ENCODE measurements at places on chromosomes 4 and X.
A peak's percentile ranks its signal among the peaks of the same experiment; 100 is the strongest.

- no peak for DNase-seq
Measured at GRCh38 chrX:88828011-88828410, 81.0 kb downstream of the CPXCR1 start.

DNA sequence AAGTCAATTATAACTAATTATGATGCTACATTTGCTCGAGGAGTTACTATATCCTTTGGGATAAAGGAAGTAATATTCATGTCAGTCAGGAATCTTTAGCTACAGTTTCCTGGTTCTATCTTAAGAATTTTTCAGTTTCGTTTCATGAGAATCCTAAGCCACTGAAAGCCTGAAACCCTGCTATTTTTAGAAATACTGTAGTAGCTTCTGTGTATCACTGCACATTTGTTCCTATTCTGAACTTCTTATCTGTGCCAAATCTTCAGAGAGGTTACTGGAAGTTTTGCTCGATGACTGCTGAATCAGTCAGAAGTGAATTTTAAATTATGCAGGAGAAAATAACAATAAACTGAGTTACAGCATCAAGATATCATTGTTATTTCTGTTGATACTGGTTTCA is 249.2 kb downstream of the TENM3 start:
- DNase-seq = no peak

DNA sequence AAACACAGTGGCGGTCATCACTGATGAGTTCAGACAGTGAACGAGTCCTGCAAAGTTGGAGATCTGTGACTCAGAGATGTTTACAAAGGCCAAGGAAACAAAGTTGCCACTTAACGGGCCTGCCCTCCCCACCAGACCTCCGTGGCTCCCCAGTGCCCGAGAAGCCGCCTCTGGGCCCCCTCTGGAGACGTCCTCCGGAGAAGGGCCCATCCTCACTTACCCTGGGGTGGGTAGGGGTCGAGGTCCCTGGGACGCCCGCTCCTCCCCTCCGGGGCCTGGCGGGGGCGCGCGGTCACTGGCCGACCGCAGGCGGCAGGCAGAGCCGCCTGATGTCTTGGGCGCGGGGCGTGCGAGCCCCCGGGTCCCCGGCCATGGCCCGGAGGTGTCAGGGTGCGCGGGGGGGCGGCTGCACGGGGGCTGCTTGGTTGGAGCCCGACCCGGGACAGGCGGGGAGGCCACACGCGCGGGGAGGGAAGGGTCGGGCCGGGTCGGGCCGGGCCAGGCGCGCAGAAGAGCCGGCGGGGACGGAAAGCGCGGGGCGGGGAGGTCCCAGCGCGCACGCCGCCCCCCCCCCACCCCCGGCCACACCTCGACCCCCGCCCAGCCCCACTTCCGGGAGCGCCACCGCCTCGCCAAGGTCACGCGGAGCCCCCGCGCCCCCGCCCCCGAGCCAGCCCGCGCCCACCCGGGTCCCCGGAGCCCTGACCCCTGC is 529 bp downstream of the DHRSX start:
- DNase-seq = peak; percentile 6

DNA sequence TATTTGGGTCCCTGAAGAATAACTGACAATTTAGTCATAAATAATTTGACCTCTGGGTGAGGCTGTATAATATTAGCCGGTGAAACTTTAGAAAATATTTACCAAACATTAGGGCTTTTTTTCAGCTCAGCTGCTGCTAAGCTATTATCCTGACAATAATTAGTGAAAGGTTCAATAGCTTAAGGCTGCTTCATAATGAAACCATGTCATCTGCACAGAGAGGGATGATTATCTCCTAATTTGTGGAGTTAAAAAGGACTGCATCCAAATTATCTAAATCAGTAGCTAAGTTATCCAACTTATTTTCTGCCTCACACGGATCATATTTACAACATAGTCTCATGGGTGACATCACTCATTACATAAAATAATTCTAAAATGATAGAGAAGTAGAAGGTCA is 1249.8 kb downstream of the RAPGEF2 start:
- no peak for DNase-seq

- no peak for DNase-seq
Measured at GRCh38 chr4:55530691-55531090, 16.0 kb downstream of the CLOCK start.

GRCh38 chr4:163113921-163114713 is 52.6 kb downstream of the NAF1 start:
- no peak for DNase-seq

DNA sequence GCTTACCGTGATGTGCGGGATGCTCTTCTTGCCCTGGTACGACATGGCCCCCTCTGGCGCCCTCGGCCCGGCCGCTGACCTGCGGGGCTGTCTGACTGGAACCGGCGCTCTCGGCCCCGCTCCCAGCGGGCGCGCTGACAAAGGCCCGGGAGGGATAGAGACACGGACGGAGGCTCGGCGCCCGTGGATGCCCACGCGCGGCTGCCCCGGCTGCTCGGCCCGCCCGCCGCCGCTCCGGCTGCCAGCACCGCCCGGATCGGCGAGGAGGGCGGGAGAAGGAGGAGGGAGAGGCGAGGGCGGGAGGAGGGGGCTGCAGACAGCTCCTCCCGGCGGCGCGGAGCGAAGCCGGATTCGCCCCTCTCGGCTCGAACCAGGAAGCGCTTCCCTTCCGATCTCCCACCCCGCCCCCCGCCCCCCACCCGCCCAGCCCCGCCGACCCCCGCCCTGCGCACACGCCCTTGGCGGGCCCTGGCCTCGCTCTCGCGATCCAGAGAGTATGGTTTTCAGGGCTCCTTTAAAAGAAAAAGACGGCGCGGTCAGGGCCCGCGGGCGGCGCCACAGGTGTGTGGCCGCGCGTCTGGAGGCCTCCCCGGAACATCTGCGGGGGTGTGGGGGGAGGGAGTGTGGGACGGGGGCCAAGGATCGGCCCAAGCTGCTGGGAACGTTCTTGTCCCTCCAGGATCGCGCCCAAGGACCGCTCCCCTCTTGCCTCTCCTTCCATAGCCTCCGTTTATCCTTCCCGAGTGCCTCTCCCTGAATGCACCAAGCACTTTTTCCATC is 4.5 kb downstream of the CRMP1 start:
- no peak for DNase-seq

- DNase-seq = peak; percentile 4
Measured at GRCh38 chr4:184911310-184911709, 85.5 kb upstream of the ACSL1 start.

DNA sequence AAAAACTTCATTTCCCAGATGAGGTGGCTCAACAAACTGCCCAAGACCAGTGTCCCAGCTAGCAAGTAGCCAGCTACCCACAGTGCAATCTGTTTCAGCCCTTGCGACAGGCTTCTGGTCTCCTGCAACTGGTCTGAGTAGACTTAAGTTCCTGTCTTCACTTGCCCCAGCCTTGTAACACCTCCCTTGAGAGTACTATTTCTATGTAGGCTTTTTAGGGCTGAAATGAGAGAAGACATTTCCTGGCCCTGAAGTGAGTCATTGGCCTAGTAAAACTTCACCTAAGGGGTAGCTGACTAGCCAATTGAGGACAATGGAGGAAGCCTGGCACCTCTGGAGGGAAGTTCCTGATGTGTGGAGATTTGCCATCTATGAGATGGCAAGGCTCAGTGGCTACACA is 80.1 kb upstream of the STIM2 start:
- DNase-seq = no peak

- no peak for DNase-seq
Measured at GRCh38 chr4:59712470-59712869, 1487.7 kb upstream of the ADGRL3 start.

DNA sequence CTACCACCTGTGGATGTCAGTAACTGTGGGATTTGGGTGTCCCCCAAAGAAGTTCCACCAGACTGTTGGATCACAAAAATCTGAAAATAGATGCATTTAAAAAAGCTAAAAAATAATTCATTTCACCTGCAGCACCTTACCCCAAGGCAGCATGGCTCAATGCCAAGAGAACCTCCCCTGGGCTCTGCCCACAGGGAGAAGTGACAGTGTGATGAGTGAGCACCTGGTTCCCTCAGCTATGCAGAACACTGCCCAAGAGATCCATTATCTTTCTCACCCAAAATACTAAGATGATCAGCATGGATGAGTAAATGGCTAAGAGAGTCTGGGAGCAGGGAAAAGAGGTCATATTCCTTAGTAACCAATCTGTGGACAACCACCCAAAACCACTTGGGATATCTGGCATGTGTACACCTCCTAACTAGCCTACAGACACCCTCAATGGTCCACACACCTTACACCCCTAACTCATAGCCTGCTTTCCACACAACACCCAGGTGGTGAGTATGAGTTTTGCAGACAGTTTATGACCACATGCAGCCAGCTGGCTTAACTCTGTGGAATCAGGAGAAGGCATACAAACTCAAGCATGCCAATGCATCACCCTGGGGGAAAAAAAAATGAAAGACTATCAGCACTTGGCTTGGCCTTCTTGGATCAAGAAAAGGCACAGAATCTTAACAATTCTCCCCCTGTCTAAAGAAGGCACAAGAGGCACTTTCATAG is 416.5 kb upstream of the SMIM31 start:
- no peak for DNase-seq

GRCh38 chrX:81355436-81355835 is 153.5 kb downstream of the SH3BGRL start:
- DNase-seq = no peak

- DNase-seq = peak; percentile 28
Measured at GRCh38 chrX:72100824-72101351, 30.8 kb downstream of the RTL5 start.

DNA sequence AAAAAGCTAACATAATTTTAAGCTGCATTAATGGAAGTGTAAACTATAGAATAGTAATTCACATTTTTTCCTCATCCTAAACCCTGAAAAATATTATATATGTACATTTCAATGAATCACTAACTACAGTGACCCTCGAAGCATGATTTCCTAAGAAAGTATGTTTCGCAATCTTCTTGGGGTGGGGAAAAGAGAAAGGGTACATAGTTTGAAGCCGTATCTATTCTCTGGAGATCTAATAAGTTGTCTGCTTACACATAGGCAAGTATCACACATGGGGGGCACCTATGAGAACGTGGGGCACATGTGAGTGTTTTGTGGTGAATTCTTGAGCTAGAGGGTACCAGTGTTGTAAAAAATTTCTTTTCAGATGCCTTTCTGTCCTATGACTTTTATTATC is 71.2 kb downstream of the JADE1 start:
- DNase-seq = no peak

DNA sequence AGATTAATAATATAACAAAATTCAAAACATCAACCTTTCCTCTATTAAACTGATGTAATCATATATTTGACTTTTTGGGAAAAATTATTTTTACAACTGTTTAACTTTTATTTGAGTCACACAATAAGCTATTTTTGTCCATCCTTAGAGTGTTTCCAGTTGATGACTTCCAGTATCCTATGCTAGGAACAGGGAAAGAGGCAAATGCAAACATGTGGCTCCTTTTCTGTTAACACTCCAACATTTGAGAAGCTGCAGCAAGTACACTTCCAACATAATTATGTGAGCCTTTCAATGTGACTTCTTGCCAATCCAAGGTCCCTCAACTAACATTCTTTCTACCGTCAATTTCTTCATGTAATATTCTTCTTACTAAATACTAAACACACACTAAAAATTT is 117.7 kb downstream of the PPA2 start:
- no peak for DNase-seq

- no peak for DNase-seq
Measured at GRCh38 chr4:147340111-147340510, 140.8 kb upstream of the EDNRA start.
